ENCODE measurements at places on chromosomes 3 and 15.

DNA sequence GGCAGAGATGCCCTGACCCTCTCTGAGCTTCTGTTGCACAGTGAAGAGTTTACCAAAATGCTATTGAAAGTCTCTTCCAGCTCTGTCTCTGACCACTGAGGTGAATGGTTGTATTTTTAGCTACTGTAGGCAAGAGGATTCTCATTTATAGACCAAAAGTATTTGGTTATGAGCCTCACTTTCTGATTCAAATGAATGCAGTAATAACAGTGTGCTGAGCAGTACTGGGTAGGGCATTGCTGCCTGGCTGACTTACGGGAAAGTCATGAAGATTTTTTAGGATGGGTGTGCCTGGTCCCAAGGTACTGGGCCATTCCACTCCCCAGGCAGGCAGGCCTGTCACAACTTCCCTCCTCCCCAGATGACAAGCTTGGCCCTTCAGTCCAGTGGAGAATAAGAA lies 15.5 kb downstream of the PLA1A start:
- no peak for DNase-seq

GRCh38 chr3:169746924-169747323 lies 17.9 kb downstream of the TERC start:
- no peak for DNase-seq

DNA sequence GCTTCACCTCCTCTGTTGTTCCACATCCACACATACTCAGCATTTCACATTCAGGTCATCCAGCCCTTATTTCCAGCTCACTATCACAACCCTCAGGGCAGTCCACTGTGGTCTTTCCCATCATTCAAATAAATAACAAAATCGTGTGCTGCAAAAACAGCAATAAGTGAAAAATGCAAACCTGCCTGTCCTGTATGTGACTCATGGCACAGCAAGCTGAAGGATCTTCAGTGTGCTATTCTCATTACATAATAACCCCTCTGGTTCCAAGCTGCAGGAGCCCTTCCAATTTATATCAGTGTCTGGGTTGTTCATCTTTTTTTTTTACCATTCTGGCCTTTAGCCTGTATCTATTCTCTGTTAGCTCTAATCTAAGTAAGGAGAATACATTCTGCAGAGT lies 185.3 kb upstream of the UBE2E2 start:
- DNase-seq = no peak

DNA sequence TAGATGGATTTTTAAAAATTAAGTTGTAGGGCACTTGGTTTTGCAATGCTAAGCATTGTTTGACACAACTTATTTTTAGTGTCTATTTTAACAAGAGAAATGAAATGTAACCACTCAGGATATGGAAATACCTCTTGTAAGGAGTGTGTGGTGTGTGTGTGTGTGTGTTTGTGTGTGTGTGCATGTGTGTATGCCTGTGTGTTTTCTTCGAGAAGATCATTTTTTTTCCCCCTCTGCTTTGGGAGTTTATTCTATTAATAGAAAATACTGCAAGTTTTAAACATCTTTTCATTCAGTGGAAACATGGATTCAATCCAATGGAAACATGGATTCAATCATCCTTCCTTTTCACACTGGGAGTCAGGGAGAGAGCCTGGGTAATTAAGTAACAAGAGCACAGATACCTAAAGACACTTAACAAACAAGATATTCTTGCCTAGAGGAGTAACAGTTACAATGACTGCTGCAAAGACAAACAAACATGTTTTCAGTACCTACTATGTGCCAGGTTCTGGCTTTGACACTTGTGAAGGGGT lies 567.2 kb upstream of the TBL1XR1 start:
- no peak for DNase-seq

DNA sequence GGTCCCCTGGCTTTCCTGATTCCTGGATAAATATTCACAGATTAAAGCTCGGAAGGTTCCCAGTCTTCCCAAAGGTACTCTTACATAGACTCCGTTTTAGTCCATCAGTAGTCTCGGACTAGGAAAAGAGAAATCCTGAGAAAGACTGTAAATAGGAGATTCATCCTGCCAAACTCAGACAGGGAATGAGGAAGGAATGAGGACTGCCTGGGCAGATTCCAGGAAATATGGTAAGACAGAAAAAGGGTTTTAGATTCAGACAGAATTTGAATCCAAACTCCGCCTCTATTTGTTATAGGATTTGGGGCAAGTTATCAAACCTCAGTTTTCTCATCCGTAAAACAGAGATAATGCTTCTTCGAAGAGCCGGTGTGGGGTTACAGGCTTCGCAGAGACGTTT lies 77.8 kb upstream of the VGLL4 start:
- no peak for DNase-seq

DNA sequence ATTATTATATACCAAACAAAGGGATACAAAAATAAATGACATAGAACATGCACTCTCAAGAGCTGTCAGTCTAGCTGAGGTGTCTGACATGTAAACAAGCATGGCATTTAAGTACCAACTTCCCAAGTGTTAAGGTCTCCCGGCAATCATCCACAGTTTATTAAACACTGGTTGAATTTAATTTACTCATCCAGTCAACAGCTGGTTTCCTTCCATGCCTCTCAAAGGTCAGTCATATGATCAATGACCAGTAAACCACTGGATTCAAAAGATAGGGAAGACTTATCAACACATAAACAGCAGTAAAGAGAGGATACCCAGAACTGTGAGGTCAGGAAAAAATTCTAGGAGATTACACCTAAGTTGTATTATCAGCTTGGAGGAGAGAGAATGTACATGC lies 80.4 kb downstream of the ADAM10 start:
- DNase-seq = no peak

DNA sequence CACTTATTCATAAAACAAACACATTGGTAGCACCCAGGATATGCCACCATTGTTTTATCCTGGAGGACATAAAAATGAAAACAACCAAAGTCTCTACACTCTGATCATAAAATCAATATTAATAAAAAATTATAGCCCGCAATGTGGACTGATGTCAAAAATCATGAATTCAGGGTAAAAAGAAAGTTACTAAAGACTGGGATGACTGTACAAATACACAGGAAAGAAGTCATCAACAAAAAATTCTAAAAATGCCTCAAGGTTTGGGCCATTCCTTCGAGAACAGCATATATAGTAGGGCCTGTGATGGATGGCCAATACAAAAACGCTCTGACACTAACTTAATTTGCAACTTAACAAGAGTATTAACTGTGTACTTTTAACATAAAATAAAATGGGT lies 76.8 kb downstream of the THBS1 start:
- no peak for DNase-seq

GRCh38 chr3:34109021-34109420 lies 310.6 kb downstream of the PDCD6IP start:
- no peak for DNase-seq

DNA sequence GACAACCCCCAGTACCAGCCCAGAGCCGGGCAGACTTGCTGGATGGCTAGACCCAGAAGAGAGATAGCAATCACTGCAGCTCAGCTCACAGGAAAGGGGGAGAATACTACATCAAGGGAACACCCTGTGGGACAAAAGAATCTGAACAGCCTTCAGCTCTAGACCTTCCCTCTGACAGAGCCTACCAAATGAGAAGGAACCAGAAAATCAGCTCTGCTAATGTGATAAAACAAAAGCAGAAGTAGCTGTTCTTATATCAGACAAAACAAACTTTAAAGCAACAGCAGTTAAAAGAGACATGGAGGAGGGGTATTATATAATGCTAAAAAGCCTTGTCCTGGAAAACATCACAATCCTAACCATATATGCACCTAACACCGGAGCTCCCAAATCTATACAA lies 283.3 kb downstream of the KLF13 start:
- DNase-seq = no peak
